ENCODE measurements at places on chromosomes 1 and 21.

- no peak for DNase-seq
These were observed 9.2 kb upstream of the SLC6A9 start for GRCh38 chr1:44040418-44040817.

GRCh38 chr1:184843732-184844495, 89.3 kb upstream of the EDEM3 start:
- DNase-seq: peak; percentile 35

DNA sequence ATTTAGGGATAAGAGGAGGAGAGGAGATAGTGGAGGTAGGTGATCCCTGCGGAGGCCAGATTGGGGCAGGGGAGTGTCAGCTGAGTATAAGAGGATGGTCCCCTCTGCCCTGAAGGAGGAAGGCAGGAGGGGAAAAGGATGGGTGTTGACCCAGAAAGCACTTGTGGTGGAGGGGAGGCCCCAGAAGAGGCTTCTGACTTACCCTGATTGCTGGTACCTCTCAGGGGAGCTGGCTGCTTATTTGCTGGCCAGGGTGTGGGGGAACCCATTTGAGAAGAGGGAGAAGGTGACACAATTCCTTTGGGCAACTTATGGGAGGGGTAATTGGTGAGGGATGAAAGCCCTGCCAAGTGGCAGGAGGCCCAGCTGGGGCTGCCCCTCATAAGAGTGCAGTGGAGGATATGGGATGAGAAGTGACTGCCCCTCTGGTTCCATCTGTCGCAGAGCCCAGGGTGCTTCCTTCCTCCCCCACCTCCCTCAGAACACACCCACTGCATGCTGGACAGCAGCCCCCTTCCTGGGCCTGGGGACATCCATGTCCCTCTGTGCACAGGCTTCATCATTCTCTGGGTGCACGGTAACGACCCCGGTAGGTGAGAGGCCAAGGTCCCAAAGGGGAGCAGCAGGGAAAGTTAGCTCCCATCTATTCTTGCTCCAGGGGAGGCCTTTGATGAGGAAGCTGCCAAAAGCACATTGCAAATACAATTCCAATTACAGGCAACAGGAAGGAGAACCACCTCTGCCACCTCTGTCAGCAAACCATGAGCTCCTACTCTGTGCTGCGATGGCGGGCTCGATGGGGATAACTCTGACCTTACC, 1.4 kb upstream of the PCSK9 start:
- no peak for DNase-seq

- DNase-seq: no peak
These were observed 47.1 kb downstream of the STX6 start for GRCh38 chr1:180975551-180975950.

DNA sequence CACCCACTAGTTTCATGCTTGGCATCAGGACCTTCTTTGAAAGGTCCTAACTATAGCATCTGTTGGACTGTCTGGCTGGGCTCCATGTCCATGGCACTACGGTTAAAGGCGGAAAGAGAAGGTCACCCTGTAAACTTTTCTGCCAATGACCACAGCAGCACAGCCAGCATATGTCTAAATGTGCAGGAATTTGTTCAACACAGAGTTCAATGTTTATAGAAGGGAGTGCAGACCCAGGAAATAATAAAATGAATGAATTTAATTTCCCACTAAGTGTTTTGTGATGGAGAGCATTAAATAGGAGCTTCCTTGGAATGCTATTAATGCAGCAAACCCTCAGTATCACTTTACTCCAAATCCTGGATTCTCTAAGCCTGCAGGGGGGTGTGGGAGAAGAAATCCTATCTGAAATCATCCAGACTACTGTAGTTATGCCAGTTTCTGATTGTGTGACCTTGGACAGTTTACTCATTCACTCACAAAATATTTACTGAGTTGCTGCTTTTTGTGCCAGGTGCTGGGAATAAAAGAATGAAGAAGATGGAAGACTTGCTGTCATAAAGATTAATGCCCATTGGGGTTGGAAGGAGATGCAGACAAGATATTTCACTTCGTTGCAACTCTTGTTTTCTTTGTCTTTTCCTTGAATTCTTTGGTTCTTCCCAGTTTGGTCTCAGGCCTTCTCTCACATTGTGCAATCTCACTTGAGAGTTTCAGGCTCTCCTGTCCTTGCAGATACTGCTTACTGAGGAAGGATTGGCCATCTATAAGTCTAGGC, 195.0 kb downstream of the ROR1 start:
- DNase-seq: no peak

DNA sequence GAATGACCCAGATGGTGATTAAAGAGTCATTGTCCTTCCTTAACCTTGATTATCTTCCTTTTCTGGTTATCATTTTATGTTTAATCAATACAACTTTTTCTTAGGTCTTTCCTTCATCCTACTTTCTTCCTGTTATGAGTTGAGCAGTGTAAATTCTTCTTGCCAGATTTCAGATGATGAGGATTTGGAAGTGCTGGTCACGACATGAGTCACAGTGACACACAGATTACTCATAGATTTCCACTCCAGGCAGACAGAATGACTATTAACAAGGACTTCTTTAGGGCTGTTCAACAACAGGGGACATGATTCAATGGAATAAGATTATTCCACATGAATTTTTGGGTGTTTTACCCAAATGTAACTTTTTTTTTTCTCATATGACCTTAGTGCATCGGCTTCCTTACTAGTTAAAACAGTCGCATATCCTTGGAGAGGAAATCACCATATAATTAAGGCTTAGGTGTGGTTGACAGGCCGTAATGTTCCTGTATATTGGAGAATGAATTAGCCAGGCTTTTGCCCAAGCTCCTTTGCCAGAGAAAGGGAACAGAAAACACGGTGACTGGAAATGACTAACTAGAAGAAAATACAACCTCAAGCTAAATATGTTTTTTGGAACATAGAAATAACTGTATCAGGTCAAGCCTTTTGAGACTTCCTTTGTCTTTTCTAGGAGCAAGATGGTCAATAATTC, 44.2 kb downstream of the PRRX1 start:
- no peak for DNase-seq

- DNase-seq: no peak
These were observed 16.2 kb upstream of the GPR157 start for GRCh38 chr1:9145021-9145668.

DNA sequence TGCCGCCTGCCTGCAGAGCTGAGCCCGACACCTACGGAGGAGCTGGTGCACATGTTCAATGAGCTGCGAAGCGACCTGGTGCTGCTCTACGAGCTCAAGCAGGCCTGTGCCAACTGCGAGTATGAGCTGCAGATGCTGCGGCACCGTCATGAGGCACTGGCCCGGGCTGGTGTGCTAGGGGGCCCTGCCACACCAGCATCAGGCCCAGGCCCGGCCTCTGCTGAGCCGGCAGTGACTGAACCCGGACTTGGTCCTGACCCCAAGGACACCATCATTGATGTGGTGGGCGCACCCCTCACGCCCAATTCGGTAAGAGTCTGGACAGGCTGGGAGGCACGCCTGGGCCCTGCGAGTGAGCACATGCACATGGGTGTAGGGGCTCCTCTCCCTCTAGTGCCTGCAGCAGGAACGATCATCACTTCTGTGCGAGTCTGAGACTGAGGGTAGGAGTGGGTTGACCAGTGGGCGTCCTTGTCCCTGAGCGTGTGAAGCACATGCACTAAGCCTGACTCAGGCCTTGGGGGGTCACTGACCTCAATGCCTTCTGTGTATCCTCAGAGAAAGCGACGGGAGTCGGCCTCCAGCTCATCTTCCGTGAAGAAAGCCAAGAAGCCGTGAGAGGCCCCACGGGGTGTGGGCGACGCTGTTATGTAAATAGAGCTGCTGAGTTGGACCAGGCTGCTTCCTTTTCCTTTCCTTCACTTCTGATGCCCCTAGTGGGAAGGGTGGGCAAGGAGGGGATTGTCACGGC, 6.9 kb downstream of the DMAP1 start:
- no peak for DNase-seq

GRCh38 chr1:66542314-66542713, 8.4 kb downstream of the SGIP1 start:
- DNase-seq: no peak

- no peak for DNase-seq
These were observed 749 bp downstream of the FAM163A start for GRCh38 chr1:179743679-179744400.

DNA sequence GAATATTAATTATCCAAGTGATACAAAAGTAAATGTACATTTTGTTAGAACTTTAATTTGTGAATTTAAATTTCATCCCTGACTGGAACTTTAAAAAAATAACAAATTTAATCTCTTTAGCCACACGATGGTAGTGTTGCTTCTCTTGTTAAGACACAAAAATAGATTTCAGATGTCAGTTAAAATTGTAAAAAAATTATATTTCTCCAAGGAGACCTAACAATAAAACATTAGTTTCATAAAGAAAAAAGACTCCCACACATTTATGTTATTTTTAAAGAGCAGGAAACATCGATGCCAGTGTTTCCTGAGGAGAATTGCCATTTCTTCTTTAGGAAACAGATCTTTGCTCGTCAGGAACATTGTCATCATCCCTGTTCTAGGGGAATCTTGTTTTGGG, 74.0 kb upstream of the DEPDC1 start:
- no peak for DNase-seq

GRCh38 chr1:177044390-177044789, 120.1 kb downstream of the ASTN1 start:
- no peak for DNase-seq

- no peak for DNase-seq
These were observed 2.7 kb downstream of the MLLT11 start for GRCh38 chr1:151062741-151063371.

DNA sequence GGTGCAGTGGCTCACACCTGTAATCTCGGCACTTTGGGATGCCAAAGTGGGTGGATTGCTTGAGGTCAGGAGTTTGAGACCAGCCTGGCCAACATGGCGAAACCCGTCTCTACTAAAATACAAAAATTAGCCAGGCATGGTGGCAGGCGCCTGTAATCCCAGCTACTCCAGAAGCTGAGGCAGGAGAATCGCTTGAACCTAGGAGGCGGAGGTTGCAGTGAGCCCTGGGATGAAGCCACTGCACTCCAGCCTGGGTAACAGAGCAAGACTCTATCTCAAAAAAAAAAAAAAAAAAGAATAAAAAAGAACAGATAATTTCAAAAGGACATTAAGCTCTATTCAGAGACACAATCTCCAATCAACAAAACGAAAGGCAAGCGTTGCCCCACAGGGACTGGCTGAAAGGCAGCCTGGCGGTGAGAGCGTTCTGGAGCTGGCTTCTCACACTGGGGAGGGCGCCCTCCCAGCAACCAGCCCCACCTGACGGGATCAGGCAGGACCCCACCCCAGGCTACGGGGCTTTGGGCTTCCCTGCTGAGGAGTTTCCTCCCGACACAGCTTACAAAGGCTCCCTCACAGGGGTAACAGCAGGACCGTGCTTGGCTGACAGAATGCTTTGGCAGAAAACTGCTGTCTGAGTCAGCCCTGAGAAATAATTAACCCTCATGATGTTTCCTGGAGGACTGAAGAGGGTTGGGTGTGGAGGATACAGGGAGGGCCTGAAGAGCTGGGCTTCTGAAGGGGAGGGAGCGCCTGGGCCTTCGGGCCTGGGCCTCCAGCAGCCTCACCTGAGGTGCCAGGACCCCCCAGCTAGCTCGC, 31.1 kb upstream of the SRP9 start:
- DNase-seq: no peak

DNA sequence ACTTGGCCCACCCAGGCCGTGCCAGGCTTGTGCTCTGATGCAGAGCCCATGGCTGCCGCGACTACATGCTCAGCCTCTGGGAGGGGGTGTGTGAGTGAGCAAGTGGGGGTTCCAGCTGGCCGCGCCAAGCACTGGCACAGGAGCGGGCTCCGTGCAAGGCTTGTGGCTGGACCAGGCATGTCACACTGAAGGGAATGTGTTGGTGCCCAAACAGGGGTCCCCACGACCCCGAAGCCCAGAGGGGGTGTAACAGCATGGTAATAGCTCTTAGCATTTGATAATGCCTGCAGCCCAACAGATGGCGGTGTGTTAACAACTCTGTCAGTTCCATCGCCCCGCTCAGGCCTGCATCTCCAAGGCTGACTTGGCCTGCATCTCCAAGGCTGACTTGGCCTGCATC, 38.3 kb upstream of the CD46 start:
- DNase-seq: no peak

GRCh38 chr1:165117482-165117881, 239.0 kb downstream of the LMX1A start:
- DNase-seq: no peak

- DNase-seq: no peak
These were observed 122.2 kb downstream of the POU2F1 start for GRCh38 chr1:167342846-167343245.

DNA sequence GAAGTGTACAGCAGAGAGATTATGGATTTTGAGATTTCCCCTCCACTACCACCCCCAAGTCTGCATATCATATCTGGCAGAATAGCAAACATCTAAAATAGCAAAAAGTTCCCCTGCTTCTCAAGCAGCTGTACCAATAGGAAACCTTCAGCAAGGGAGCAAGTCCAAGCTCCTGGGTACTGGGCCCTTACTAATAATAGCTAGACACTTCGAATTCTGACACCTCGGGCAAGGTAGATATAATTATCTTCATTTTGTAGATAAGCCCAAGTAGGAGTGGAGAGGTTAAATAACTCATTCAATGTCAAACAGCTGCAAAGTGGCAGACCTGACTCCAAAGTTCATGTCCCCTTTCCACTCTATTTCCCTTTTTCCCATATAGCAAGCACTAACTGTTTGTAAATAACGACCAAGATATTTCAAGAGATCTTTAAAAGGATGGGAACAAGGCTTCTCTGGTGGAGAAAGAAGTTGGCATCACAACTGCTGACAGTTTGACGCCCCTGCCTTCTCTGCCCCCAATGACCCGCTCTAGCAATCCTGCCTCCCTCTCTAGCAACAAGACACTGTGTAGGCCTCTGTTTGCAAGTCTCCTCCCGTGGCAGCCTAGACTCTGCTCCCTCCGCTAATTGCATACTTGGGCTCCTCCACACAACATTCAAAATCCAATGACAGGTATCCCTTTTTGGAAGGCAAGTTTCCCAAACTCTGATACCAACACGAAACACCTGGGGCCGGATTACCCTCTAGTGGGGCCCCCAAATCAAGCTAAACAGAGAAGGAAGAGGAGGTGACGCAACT, 18.7 kb upstream of the ADAR start:
- DNase-seq: no peak

GRCh38 chr21:46064870-46065214, 33.1 kb upstream of the COL6A2 start:
- no peak for DNase-seq

GRCh38 chr1:205798577-205798976, 14.4 kb downstream of the SLC41A1 start:
- no peak for DNase-seq

GRCh38 chr1:234926264-234926558, 202.4 kb downstream of the TOMM20 start:
- DNase-seq: no peak

GRCh38 chr1:182143825-182144645, 82.5 kb upstream of the ZNF648 start:
- DNase-seq: no peak

GRCh38 chr1:205492774-205493173, 11.7 kb upstream of the CDK18 start:
- DNase-seq: no peak

Measured in activated CD4-positive, CD25-positive, alpha-beta regulatory T cell treated with anti-CD3 and anti-CD28 coated beads, Interleukin-2, amount 50 U/mL, for 16 hours (primary cell).